Central memory CD4-positive, alpha-beta T cell (primary cell): ENCODE measurements at places on chromosomes 5 and 9.

- no peak for DNase-seq
Measured at GRCh38 chr9:136138566-136138965, 19.9 kb upstream of the TMEM250 start.

DNA sequence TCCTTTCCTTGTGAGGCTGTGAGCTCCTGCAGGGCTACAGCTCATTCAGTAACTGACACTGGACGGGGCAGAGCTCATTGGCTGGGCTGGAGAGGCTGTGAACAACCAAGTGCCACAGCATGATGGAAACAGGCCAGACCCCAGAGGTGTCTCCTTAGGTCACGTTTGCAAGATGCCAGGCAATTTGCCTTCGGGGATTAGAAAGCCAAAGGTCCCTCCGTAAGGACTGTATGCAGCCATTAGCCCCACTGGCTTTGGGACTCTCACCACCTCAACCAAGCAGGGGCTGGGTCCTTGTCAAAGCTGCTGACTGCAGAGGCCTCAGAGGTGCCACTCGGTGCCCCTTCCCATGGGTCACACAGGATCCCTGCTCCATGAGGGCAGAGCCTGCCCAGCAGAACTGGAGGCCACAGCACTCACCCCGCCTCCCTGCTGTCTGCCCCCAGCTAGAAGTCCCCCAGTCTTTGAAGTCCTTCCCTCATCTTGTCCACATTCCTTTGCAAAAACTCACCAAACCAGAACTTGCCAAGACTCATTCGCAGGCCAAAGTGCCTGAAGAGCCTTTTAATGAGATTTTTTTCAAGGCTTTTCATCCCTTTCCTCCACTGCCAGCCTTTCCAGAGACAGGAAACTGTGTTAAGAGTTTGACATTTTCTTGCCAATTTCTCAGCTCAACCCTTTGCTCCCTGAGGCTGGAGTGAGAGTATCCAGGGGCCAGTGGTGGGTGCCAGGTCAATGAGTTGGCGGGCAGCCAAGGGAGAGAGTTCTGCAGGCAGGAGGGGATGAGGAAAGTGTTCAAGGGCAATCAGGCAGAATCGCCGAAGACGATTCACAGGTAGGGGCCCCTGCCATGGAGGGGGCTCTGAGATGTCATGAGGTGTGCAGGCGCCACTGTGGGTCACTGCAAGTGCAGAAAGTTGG is 39.7 kb upstream of the SLC25A51 start:
- no peak for DNase-seq

- DNase-seq: no peak
Measured at GRCh38 chr9:7273575-7273974, 515.8 kb downstream of the KDM4C start.

GRCh38 chr9:134916161-134916665 is 1.5 kb downstream of the FCN1 start:
- DNase-seq: no peak
